ENCODE measurements at places on chromosomes 5 and 9.

GRCh38 chr5:154801083-154801482 is 45.9 kb downstream of the LARP1 start:
- DNase-seq: no peak

- DNase-seq: no peak
Observed at GRCh38 chr5:173968154-173968797, 20.7 kb upstream of the C5orf47 start.

GRCh38 chr5:169945831-169946261 is 34.4 kb downstream of the INSYN2B start:
- DNase-seq: no peak

DNA sequence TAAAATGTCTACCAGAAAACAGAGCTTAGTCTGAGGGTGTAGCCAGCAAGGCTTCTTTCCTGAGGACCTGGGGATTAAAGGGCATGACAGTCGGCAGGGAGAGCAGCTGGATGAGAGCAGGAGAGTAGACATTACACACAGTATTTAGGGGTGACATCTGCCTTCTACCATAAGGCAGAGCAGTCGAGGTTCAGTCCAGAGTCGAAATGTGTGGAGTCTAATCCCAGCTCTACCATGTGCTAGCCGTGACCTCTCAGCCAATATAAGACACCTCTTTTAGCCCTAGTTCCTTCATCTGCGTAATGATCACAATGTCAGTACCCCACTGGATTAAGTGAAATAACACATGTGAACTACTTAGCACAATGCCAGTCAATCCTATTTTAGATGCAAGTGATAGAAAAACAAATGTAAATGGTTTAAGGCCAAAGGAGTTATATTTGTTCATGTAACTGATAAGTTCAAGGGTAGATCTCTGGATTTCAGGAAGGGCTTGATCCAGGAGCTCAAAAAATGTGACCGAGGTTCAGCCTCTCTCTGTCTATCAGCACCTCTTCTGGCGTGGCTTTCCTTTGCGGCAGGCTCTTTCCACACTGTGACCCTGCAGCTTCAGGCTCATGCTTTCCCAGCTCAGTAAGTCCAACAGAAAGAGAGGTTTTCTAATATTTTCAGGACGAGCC is 16.2 kb upstream of the CPLX2 start:
- no peak for DNase-seq

DNA sequence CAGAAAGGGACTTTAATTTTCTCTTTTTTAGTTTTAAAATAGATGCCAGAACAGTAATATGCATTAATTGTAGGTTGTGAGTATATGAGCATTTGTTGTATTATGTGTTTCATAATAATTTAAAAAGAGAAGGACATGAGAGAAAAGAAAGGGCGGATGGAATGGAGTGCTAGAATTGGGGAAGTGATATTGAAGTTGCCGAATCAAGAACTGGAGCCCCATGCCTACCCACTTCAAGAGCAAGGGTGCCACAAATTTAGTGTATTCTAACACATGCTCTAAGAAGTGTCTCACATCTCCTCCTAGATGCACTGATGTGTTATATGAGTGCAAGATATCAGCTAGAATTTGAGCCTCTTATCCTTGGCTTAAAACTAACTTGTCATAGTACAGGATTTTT is 43.6 kb upstream of the FYB1 start:
- DNase-seq: no peak

GRCh38 chr5:54611290-54611951 is 93.9 kb downstream of the SNX18 start:
- no peak for DNase-seq

DNA sequence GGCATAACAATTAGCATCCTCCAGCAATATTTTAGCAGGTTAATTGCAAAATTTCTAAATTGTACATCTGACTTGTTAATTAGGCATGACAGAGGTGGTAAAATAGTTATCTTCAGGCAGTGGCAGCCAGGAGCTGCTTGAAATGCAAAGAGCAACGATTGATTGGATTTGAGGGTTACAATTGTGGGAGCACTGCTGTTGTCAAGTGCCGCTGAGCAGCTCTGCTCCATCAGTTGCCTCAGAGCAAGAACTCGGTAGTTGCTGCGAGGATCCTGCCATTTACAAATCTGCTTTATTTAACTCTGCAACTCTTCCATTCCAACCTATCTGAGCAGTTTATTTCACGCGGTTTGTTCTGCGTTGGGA is 12.6 kb downstream of the PBX3 start:
- DNase-seq: no peak

- DNase-seq: no peak
Observed at GRCh38 chr9:37342895-37343294, 79.6 kb upstream of the GRHPR start.

GRCh38 chr9:130688072-130688471 is 5.5 kb upstream of the EXOSC2 start:
- DNase-seq: no peak

DNA sequence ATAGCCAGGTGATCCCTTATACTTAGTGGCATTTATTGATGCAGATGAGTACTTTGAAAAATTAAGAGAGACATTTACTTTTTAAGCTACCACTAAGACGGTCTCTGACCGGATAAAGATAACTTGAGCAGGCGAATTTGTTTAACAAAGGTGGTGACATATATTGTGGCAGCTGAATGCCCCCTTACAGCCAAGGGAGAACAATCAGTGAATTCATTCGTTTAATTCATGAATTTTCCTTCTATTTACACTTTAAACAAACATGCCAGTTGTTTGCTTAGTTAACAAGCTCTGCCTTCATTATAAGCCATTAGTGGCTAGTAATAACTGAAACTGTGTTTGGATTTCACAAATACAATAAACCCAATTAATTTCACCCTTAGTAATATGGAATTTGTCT is 187.1 kb downstream of the AOPEP start:
- DNase-seq: no peak

GRCh38 chr9:120892748-120893610 is 16.0 kb upstream of the PHF19 start:
- peak; percentile 61 for DNase-seq

- no peak for DNase-seq
Observed at GRCh38 chr9:109417054-109417453, 81.1 kb downstream of the PTPN3 start.

GRCh38 chr9:37769995-37770394 is 14.9 kb downstream of the EXOSC3 start:
- no peak for DNase-seq

GRCh38 chr5:79236362-79236969 is 535 bp downstream of the JMY start:
- DNase-seq: no peak

- DNase-seq: no peak
Observed at GRCh38 chr9:90103771-90104170, 499.0 kb downstream of the GADD45G start.

DNA sequence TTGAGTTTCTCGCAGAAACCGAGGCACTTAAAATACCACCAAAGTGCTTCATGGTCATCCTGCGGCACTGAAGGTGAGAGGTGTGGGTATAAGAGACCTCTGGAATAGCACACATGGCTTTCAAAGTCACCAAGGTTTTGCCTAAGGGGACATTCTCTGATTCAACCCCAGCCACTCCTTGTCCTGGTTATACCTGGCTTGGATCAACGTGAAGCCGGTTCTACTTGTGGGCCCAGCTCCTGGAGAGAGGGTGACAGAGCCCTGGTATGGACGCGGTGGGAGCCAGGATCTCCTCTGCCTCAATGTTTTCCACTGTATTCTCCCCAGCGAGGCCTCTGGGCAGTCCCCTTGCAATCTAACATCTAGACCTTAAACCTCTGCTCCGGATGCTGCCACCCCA is 132.0 kb downstream of the FSTL4 start:
- no peak for DNase-seq
